ENCODE measurements at places on chromosomes 1 and 21.

GRCh38 chr1:246304484-246305259 lies 202.4 kb downstream of the SMYD3 start:
- no peak for DNase-seq

DNA sequence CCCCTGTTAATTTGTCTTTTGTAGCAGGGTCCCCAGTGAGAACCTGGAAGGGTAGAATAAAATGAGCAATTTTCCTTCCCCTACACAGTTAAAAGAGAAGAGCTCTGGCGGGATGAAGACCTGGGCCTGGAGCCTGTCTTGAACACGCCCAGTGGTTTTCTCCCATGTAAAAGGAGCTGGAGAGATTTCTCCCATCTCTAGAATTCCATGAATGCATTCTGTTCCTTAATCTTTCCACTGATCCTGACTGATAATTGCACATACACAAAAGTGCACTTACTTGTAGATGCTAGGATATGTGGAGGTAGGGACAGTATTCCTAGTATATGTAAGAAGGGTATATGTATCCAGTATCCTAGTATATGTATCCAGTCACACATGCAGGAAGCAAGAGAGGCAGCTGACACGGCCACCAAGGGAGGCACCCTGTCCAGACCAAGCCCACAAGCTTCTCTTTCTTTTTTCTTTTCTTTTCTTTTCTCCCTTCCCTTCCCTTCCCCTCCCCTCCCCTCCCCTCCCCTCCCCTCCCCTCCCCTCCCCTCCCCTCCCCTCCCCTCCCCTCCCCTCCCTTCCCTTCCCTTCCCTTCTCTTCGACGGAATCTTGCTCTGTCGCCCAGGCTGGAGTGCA lies 11.9 kb upstream of the PKNOX1 start:
- no peak for DNase-seq

- no peak for DNase-seq
These were observed 354.1 kb downstream of the SMYD3 start for GRCh38 chr1:246152986-246153431.

DNA sequence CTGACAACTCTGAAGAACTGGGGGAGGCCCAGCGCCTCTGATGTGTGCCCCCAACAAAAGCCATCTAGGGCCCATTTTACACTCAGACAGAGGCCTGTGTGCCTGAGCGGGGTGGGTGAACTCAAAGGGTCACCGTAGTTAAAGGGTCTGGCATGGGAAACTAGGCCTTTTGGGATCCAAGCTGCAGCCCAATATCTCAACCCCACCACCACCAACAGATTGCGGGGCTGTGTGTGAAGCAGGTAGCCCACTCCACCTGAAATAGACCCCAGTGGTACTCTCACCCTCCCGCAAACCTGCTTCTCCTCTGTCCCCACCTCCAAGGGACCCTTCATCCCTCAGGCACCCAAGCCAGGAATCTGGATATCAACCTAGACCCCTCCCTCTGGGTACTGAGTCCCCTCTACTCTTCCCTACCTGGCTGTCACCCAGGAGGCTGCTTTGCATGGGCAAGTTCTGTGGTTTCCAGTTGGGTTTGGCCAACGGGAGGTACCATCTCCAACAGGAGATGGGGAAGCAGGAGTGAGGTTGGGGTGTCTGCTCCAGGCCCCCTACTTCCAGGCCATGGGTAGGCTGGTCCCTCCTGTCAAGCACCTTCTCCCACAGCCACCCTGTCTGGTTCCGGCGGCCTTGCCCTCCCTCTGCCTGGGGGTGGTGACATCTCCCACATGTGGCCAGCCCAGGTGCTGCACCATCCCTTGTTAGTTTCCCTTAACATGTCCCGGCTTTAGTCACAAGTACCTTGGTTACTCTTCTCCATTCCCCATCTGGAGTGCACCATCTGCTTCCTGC lies 35.2 kb upstream of the LRP8 start:
- DNase-seq, result no peak

- DNase-seq, result no peak
These were observed 452.3 kb downstream of the OMA1 start for GRCh38 chr1:58094221-58094620.

DNA sequence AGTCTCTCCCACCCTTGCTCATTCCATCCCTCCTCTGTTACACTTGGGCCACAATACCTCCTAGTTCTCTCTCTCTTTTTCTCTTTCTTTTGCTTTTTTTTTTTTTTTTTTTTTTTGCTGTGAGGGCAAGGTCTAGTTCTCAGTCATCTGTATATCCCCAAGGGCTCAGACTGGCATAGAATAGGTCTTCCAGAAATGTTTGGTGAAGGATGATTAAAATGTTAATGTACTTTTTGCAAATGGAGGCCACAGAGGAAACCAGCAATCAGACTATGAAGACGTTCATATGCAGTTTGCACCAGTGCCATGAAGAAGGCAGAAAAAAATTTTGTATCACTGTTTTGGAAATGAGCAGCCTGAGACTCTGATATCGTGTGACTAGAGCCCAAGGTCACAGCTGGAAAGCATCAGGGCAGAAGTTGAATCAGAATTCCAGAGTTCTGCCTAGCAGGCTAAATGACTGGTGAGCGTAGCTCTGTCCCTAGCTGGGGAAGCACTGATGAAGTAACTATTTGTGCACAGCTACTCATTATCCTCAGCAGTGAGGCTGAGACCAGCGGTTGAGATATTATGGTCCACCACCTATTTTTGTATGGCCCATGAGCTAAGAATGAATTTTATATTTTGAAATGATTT lies 186.5 kb downstream of the TGFBR3 start:
- peak; percentile 52 for DNase-seq

GRCh38 chr1:85438353-85438752 lies 26.6 kb downstream of the DDAH1 start:
- no peak for DNase-seq

- no peak for DNase-seq
These were observed 28.8 kb upstream of the SPATA6 start for GRCh38 chr1:48500541-48501450.

GRCh38 chr1:237671935-237672334 lies 218.8 kb downstream of the ZP4 start:
- no peak for DNase-seq

DNA sequence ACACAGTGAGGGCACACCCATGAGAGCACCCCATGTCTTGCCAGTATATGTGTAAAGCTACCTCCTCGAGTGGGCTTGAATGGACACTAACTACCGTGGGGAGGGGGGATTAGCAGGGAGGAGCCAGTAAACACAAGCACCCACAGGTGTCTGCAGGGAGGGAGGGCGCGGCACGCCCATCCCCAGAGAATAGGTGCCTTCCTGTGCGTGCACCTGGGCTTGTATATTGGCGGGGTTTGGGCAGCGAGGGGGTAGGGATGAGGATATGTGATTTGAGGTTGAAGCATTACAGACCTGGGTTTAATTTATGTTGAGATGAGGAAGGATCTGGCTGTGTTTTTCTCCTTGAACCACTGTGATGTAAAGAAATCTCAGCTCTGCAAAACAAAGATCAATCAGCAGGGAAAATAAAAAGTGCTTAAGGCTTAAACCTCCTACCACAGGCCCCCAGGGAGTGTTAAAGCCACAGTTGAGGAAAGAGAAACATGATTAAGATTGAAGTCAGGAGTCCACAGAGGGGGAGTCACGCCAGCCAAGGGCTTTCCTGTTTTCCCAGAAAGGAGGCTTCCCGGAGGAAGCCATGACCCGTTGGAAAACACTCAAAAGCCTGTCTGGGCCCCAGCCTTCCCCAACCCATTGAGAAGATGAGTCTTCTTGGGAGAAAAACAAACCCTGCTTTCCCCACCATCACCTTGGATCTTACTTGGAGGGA lies 80.0 kb downstream of the CAMK2N1 start:
- no peak for DNase-seq

DNA sequence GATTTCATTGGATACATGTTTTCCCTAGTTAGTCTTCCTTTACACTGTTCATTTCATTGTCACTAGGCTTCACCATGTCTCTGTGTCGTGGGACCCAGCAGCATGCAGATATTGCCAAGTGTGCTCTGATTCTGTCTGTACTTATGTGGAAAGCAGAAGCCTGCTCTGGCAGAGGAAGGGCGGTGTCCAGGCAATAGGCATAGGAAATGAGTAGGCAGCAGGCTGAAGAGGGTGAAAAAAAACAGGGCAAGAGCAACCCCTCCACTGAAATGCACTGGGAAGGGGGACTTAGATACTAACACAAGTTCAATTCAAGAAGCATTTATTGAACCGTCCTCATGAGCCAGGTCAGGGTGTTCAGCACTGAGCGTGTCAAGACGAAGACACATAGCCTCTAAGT lies 85.2 kb upstream of the VAV3 start:
- no peak for DNase-seq

DNA sequence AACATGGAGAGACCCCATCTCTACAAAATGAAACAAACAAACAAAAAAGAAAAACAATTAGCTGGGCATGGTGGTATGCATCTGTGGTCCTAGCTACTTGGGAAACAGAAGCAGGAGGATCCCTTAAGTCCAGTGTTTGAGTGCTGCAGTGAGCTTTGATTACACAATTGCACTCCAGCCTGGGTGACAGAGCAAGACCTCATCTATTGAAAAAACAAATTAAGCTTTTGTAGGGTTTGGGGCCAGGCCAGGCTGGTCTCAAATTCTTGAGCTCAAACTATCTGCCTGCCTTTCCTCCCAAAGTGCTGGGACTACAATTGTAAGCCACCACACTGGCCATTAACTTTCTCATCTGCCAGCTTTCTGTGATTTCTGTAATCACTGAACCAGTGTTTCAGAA lies 27.2 kb downstream of the NIPAL3 start:
- DNase-seq, result no peak

DNA sequence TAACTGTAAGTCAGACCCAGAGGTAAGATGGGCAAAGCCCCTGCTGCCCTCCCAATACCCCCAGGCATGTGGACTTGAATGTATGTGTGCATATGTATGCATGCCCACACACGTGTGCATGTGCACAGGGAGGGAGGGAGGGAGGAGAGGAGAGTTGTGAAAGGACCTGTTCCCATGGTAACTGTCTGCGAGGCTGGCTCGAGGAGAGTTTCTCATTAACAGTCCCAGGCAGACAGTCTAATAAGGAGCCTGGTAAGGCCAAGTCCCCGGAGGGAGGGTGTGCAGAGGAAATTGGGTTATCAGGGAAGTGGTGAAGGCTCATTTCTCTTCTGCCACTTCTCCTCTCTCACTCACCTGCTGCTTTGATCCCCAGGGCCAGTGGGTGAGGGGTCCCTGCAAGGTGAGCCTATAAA lies 74.9 kb downstream of the NFASC start:
- DNase-seq, result no peak

DNA sequence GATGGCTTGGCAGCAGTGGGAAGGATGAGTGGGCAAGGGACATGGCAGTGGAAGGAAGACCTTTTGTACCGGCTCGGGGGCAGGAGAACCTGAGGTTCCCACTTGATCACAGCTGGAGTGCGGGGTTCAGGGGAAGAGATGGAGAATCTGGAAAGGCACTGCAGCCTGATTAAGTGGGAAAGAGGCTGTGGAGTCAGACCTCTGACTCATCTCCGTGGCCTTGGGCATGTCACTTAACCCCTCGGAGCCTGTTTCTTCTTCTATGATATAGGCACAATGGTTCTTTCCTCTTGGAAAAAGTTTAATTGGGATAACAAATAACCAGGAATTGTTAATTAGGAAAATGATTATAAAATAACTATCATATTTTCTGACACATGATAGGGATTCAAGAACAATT lies 13.1 kb upstream of the TMEM61 start:
- DNase-seq, result no peak

DNA sequence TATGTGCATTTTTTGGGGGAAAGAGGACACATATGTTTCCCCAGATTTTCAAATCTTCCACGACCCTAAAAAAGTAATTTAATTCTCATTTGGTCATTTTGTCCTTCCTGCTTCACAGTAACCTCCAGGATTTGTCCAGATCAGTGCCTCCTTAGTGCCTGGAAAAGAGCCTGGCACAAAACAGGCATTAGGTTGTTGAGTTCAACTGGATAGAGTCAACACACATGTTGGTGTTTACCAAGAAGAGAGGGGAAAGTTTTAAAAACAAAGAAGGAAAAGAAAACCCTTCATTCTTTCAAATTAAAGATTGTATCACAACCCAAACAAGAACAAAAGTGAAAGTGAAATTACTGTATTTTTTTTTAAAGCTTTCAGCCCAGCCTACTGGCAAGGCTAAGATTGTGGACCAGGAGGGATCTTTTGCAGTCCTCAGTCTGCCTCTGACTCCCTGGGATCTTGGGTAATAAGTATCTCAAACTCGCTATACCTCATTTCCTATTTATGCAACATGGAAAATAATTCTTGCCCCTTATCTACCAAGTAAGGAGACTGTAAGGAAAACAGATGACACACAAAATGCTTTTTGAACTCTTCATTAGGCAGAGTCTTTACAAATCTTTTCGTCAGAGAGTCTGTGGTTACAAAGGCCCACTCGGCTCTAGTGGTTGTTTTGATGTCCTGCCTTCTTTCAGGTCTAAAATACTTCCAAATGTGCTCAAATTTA lies 57.8 kb downstream of the ZNF281 start:
- DNase-seq, result no peak

DNA sequence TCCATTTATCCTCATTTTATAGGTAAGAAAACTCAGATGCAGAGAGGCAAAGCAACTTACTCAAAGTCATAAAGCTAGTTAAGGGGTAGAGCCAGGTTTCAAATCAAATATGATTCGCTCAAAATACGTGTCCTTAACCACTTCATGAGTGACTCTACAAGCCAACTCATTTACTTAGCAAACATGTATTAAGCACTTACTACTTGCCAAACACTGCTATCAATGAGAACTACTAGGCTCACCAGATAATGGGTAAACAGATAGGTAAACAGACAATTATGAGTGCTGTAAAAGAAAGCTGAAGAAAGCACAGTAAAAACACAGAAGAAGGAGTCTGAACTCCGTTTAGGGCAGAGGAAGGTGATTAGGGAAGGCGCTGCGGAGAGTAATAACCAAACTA lies 65.9 kb downstream of the WDR64 start:
- no peak for DNase-seq

All from pancreas (tissue), 10 donors.